Karpas-422 (cell line): ENCODE measurements at places on chromosomes 7 and 10.

GRCh38 chr10:73093922-73094850 is 2.5 kb downstream of the P4HA1 start:
- DNase-seq: peak; percentile 61

DNA sequence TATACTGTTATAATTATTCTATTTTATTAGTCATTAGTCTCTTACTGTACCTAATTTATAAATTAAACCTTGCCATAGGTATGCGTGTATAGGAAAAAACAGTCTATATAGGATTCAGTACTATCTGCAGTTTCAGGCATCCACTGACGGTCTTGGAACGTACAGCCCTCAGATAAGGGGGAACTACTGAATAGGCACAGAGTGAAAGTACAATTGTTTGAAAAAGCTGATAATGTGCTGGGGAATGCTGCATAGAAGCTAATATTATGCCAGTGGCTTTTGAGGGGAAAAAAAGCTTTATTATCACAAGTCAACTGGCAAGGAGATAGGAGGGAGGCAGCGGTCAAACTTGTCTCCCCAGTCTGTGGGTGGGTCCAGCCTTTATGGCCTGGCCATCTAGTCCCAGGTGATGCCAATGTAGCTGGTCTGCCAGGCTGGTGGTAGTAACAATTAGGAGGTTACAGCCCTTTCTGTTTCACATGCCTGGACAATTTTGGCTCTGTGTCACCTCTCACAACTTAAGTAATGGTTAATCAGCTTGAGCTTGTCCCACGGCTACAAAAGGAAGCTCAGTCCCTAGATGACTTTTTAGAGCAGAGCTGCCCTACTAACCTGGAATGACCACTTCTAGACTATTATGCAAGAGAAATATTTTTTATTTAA is 8.3 kb upstream of the FMC1 start:
- no peak for DNase-seq

DNA sequence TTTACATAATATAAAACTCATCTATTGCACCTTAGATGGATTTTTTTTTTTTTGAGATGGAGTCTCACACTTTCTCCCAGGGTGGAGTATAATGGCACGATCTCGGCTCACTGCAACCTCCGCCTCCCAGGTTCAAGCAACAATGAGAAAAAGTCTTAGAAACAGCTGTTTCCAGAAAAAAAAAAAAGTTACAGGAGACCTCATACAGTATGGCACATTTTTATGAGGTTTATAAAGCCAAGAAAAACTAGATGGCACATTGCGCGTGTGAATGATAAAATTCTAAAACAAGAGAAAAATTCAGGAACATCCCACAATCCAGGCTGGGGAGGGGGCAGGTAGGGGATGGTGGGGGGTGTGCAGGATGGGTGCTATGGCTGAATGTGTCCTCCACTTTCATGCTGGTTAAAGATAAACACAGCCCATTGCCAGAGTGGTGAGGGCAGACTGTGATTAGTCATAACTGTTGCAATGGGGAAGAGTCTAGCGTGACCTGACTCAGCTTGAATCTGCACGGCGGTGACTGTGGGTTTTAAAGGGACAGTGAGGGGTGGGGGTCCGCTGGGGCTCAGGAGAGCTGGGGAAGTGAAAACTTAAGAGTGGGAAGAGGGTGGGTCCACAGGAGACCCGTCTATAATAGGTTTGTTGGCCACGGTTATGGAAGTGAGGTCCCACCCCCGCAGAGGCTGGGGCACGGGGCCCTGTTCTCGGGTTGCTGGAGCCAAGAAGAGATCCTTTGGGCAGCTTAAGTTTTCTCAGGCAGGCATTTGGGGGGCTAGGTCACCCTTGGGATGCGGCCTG is 11.9 kb upstream of the LRRC27 start:
- DNase-seq: no peak

GRCh38 chr10:86298501-86299001 is 68.0 kb downstream of the GRID1 start:
- no peak for DNase-seq

- no peak for DNase-seq
Observed at GRCh38 chr7:45975367-45975766, 54.3 kb upstream of the IGFBP3 start.

- DNase-seq: no peak
Observed at GRCh38 chr10:76195654-76196390, 764.4 kb downstream of the LRMDA start.

DNA sequence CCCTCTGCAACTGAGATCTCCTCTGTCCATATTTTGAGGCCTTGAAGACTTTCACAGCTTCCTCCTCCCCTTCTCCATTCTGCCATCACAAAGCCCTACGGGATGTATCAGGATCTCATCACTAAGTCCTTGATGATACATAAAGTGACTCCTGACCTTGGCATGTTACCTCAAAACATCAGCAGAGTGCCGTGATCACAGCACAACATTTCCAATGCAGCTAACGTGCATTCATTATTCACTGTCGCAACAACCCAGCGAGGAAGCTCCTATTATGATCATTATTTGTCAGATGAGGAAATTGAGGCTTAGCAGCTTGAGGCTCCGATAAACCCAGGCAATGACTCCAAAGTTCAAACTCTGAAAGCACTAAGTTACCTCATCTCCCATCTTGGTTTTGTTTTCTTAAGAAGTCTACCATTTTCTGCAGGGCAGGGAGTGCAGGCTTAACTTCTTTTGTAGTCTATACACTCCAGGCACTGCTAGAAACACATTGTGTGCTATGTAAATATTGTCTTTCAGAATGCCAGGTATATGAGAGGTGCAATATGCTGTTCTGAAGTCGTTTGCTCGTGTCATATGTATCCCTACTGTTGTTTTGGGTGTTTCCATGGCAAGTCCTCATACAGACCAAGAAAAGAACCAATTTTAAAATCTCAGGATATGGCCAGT is 80.6 kb upstream of the C1QL3 start:
- no peak for DNase-seq

GRCh38 chr10:50885097-50885859 is at the start of gene A1CF:
Gene A1CF (minus strand): TSS chr10:50885627. CDS start chr10:50859940, 25,687 bp downstream.
- DNase-seq: no peak

DNA sequence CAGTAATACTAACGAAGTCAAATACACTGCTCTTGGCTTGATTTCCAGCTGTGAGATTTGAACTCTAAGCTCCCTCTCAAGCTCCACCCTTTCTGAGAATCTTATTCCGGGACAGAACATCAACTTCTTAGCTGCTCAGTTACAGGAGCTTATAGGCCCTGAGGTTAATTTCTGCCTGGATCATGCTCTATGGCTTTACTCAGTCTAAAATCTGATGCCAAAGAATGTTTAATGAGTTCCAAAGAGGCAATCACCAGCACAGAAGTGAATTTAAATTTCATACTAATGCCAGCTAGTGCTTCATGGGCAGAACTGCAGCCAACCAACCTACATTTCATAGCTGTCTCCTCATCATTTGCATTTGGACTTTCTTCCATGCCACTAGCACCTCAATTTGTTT is 707.2 kb downstream of the MAGI2 start:
- no peak for DNase-seq

DNA sequence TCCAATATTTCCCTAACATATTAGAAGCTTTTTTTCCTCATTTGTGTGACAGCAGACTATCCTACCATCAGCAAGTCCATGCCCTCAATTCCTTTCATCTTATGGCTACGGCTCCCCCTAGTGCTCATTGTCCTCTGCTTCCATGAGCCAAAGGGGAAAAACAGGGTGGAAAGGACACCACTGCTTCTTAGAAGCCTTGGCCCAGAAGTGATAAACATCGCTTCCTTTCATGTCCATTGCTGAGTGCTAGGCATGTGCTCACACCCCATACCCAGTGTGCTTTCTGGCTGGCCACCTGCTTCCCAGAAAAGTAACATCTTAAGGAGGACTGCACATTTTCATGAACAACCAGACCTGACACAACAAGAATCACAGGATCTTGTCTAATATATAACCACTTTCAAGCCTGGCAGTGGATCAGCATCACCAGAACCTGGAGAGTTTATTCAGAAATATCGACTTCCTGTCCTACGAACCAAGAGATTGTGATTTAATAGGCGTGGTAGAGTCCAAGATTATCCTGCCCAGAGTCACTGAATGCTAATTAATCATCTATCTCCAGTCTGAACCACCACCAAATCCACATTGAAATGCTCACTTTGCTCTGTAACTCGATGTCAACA is 650.5 kb upstream of the SORCS1 start:
- peak; percentile 63 for DNase-seq

DNA sequence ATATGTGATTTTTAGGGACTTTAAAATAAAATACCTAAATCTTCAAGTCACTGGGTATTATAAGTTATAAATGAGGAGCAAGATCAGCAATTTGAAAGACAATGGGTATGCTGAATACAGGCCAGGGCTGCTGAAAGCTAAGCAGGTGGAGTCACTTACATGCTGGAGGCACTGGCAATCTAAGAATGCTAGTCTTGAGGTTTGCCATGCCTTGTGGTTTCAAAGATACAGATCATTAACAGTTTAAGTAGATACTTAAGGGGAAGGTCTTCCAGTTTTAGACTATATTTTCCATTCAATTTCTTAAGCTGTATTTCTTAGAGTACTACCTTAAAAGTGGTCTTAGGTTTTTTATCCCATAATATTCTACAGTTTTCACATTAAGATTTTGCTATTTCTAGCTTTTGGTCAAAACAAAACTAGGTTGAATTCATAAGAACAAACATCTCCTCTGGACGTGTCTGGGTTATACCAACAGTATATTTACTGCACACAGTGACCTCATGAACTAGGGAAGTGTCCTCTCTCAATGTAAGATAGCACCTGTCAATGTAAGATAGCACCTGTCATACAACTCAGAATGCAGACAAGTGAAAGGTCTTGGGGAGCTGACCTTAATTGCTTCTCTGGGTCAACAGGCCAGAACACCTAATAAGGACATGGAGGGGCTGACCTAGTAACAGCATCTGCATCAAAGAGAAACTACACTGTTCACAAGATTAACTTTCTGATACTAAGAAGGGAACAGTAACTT is 2.0 kb downstream of the SRI start:
- DNase-seq: peak; percentile 54

- DNase-seq: no peak
Observed at GRCh38 chr10:88651101-88651551, 13.1 kb upstream of the LIPF start.
